Pulmonary artery endothelial cell (primary cell): ENCODE measurements at places on chromosomes 7 and 10.

DNA sequence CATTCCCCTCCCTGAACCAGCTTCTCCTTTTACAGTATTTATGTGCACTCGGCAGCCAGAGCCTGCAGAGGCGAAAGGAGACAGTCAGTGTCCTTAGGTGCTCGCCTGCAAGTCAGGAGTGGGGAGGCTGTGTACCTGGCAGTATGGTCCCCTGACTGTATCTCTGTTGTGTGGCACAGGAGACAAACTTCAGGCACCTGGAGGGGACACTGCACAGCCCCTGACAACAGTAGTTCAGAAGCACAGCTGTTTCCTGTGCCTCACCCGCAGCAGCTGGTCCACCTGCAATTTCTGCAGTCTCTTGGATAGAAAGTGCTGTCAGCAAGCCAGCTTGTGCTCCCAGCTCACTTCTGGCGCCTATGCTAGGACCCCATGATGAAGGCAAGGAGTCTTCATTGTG is 73.4 kb upstream of the LAMB4 start:
- no peak for DNase-seq

GRCh38 chr10:132117636-132118190 is 52.0 kb downstream of the JAKMIP3 start:
- DNase-seq, result no peak

GRCh38 chr7:4712281-4713182 is 30.4 kb downstream of the FOXK1 start:
- no peak for DNase-seq

DNA sequence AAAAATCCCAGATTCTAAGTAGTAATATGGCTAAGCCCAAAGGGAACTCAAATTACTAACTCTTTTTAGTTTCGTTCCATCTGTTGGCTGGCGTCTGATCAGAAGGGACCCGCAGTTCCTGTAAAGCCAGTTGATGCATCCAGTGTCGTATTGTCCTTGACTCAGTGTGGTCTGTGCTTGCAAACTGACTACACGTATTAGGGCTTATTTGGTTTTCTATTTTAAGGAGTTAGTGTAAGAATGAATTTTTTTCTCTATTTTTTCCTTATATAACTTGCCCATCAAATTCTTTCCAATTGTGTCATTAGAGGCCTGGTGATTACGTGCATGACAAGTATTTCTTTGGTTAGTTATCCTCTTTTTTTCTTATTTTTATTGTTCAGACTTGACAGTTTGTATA is 9.7 kb downstream of the ABCA13 start:
- no peak for DNase-seq

GRCh38 chr10:43754569-43755260 is 106.0 kb upstream of the ZNF32 start:
- no peak for DNase-seq

DNA sequence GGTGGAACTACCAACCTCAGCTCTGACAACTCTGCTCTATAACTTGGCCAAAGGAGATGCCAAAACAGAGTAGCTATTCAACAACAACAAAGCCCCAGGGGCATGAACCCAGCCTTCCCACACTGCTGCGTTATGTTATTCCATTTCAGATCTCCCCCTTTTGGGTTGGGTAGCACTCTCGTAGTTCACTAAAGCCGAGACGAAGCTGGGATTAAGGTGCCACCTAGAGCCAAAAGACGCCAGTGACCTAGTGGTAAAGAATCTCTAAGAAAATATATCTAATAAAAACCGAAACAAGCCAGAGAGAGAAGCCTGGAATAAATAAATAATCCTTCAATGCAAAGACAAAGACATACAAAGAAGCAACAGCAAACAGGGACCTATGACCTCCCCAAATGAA is 217.3 kb downstream of the HERPUD2 start:
- no peak for DNase-seq

- DNase-seq, result no peak
Measured at GRCh38 chr7:101558742-101559325, 70.3 kb downstream of the MYL10 start.

DNA sequence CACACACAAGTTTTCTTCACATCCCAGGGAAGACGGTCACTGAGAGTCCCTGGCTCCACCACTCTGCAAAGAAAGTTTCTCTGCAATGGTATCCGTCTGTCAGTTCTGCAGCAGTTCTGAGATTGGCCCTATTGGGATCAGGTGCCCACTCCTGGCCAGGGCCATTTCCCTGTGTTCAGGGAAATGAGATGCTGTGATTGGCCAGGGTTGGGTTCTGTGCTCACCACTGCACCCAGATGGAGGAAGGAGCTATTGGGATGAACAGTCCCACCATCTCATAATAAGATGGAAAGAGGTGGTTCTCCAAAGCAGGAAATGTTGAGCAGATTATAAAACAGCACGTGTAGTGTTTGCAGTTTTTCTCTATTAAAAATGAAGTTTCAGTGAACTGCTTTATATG is 13.3 kb upstream of the PIP4K2A start:
- DNase-seq, result no peak

- no peak for DNase-seq
Measured at GRCh38 chr7:74499835-74500388, 46.2 kb downstream of the GTF2IRD1 start.

DNA sequence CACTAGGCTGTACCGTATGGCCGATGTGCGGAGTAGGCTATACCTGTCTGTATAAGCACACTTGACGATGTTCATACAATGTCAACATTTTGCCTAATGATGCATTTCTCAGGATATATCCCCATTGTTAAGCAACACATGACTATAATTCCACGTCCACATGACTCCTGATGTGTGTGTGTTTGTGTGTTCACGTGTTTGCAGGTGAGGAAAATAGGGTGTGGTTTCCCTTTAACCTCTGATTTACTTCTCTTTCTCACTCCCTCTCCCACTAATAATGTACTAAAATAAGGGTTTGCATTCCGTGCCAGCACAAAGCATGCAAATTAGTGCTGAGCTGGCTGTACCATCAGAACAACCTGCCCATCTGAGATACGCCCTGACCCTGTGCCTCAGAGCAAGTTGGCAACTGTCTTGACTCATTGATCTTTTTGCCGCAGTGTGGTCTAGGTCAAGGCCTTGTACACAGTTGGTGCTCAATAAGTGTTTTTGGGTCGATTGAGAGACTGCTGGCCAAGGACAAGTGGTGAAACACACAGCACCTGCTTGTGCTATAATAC is 64.6 kb upstream of the DOCK1 start:
- DNase-seq, result no peak
